Stimulated activated CD4-positive, alpha-beta T cell treated with anti-CD3 and anti-CD28 coated beads, Interleukin-2, amount 100 ng/mL, for 24 hours (primary cell): ENCODE measurements at places on chromosomes 16 and 17.

GRCh38 chr17:40460968-40461731 is 17.9 kb downstream of the IGFBP4 start:
- no peak for DNase-seq

DNA sequence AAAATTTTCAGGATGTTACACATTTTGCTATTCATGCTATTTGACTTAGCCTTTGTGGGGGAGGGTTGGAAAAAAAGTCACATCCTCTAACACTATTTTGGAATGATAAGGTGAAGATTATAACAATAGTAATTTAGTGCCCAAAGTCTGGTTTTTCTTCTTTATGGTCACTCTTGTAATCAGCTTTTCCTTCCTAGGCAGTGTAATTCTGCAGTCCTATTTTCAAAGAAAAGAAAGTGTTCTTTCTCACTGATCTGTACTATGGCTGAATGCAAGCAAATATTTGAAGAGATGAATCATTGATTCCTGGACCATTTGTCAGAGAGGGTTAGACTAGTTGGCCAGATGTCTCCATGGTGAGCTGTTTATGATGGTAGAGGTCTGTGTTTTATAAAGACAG is 8.4 kb downstream of the RSPRY1 start:
- no peak for DNase-seq

- DNase-seq, result no peak
Measured at GRCh38 chr17:67270416-67270815, 25.4 kb upstream of the HELZ start.

DNA sequence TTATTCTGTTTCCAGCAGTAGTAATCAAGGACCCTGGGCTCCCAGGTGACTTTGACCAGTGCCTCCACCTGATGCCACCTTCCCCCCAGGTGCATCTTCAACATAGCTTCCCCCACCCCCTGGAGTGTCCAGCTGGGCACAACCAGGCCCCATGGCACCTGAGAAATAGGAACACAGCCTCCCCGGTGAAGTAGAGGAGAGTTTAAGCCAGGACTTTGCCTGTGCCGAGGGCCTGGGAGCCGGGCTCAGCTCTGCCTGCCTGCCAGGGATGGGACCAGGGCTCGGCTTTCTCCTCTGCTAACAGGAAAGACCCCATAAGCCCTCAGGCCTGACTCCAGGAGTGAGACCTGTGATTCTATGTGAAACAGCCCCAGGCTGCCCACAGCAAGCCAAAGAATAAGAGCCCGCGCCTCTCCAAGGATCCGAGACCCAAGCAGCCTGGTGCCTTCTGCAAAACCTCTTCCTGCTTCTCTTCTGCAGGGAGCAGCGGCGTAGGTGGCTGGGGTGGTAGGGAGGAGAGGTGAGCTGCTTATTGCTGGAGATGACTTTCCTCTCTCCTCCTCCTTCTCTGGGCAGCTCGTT is 16.4 kb upstream of the RBFOX3 start:
- DNase-seq, result no peak

DNA sequence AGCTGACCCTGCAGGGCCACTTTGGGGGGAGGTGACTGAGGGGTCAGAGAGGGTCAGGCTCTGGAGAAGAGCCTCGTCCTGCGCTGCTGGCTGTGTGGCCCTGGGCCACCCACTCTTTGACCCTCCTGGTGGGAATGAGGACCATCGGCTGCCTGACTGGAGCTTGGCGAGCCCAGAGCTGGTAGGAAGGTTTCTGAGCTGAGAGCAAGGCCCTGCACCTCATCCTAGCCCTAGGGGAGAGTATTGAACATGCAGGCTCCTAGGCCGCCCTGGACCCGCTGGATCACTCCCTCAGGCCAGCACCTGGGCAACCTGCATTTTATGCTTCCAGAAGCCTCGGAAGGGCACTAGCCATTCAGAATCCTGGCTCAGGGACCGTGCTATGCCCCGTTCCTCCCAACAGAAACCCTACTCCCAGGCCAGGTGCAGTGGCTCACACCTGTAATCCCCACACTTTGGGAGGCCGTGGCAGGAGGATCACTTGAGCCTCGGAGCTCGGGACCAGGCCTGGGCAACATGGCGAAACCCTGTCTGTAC is 14.5 kb downstream of the MAP2K3 start:
- DNase-seq, result no peak

DNA sequence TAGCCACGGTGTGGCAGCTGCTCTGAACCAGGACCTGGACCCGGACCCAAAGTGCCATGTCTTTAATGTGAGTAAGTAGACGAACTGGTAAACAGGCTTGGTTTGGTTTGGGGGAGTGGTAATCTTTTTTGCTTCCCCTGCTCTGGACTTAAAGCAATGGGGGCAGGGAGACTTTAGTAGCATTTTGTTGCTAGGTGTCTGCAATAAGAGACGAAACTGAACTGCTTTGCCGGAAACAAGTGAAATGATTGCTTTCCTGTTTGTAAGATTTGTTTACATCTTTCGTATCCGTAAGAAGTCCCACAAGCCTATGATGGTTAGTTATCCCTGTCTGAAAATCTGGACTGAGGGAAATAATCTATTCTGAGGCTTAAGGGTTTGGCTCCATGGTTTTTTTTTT is 21.5 kb downstream of the PRCD start:
- no peak for DNase-seq

GRCh38 chr17:17849147-17849820 is 12.5 kb upstream of the SREBF1 start:
- DNase-seq, result peak; percentile 83

- DNase-seq, result no peak
Measured at GRCh38 chr17:49292901-49293300, 62.3 kb upstream of the PHOSPHO1 start.

DNA sequence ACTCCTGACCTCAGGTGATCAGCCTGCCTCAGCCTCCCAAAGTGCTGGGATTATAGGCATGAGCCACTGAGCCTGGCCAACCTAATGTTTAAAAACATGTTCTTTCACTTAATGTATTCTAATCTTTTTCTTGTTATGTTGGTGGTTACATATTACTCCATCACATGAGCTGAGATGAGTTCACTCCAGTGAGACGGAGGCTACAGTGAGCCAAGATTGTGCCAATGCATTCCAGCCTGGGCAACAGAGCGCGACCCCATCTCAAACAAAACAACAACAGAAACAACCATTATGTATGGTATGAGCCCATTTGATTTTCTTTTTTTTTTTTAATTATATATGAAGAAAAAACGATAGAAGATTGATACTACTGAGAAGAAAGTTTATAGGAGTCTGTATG is 39.6 kb downstream of the SLC39A11 start:
- DNase-seq, result no peak

- no peak for DNase-seq
Measured at GRCh38 chr17:7095625-7096024, 15.6 kb upstream of the CLEC10A start.

DNA sequence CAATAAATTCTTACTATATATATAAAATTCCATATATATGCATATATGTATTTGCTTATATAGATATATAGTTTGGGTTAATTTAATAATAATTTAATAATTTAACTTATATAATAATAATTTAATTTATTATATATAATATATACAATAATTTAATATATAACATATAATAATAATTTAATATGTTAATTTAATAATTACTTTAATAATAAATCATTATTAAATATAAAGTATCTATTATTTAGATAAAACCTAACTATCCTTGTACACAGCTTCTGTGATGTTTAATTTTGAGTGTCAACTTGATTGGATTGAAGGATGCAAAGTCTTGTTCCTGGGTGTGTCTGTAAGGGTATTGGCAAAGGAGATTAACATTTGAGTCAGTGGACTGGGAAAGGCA is 40.6 kb upstream of the CDH13 start:
- no peak for DNase-seq

GRCh38 chr16:31460582-31461002 is 1.3 kb downstream of the ARMC5 start:
- no peak for DNase-seq

DNA sequence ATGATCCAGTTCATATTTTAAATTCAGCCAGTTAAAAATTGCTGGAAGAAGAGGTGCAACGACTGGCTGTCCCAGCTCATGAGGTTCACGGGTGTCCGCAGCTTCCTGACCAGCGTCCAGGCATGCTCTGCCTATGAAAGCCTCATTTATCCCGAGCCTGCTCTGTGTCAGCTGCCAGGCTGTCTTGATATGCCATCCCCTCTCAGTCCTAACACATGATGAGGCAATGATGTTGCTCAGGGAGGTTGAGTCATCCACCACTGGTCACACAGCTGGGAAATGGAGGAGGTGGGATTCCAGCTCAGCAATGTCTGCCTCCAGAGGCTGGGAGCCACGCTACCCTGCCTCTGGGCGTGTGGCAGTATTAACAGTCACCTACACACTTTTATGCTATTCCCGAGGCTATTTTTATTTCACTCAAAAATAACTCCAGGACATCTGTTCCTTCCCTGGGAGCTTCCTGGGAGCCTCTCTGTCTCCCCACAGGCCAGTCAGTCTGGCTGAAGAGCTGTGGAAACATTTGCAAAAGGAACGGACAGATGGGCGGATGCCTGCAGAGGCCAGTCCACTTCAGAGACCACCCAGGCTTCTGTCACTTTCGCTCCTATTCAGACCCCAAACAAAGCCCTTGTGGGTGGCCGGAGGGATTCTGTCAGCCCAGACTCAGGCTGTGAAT is 22.5 kb downstream of the RAB11FIP4 start:
- no peak for DNase-seq

- peak; percentile 94 for DNase-seq
Measured at GRCh38 chr17:36948717-36949460, at the start of gene AATF. Gene AATF, plus strand, starts transcription at chr17:36948954. Its CDS starts 172 bp downstream, at chr17:36949126.

- no peak for DNase-seq
Measured at GRCh38 chr16:69725480-69726312, 664 bp downstream of the NQO1 start.

GRCh38 chr16:65731833-65732232 is 610.0 kb upstream of the CDH11 start:
- no peak for DNase-seq

DNA sequence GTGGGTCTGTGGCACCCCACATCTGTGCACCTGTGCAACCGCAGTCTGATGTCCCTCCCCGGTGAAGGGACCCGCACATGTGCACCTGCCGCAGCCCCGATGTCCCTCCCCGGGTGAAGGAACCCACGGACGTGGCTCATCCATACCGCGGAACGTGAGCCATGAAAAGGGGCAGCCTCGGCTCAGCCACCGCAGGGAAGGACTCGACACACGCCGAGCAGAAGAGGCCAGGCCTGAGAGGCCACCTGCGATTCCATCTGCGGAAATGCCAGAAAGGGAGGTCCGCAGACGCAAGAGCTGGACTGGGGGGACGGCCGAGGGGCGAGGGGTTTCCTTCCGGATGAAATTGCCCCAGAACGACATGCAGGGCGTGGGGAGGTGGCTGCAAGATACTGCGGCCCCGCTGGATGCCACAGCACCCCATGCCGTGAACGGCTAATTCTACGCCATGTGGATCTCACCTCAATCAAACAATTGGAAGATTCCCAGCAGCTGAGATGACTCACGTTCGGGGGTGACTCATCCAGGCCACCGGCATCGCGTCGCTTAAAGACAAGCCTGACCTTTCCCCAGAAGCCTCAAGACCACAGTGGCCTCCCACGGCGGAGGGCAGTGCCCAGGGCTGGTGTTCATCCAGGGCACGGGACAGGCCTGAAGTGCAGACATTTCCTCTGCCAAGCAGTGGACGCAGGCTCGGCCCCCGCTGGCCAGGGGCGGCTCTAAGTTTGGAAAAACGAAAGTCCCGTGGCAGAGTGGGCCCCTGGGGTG is 21.0 kb downstream of the SOX8 start:
- peak; percentile 87 for DNase-seq

- no peak for DNase-seq
Measured at GRCh38 chr17:76440751-76441362, 12.1 kb downstream of the UBE2O start.

DNA sequence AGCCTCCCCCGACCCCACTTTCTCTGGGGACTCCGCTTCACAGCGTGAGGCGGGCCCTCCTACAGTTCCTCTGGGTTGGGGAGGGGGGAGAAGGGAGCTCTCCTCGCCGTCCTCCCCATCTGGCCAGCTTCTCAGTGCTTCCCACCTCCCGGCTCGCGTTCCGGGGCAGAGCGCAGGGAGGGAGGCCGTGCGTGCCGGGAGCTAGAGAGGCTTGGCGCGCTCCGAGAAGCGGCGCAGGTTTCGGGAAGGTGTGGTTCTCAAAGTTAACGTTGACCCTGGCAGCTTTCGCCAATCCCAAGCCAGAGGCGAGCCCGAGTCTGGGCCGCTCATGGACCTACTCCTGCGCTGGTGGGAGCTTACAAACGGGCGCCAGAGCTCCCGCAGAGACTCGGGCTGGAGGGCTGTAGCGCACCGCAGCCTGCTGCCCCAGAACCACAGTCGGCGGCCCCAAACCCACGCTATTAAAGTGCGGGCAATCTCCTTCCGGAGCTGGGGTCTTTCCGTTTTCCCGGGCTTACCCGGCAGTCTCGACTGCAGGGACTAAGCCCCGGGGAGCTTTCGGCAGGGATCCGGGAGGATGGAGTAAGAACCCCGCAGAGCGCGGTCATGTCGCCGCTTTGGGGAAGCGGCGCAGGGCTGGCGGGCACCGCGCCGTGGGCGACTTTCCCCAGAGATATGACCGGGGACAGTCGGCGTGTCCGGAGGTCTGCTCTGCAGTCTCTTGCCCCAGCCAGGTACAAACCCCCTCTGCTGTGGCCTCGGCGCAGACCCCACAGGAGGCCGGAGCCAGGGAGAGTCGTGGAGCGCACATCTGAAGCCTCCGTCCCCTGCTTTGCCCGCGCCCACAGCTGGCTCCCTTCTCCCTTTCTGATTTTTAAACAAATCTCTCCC is 787 bp downstream of the CDH11 start:
- no peak for DNase-seq

DNA sequence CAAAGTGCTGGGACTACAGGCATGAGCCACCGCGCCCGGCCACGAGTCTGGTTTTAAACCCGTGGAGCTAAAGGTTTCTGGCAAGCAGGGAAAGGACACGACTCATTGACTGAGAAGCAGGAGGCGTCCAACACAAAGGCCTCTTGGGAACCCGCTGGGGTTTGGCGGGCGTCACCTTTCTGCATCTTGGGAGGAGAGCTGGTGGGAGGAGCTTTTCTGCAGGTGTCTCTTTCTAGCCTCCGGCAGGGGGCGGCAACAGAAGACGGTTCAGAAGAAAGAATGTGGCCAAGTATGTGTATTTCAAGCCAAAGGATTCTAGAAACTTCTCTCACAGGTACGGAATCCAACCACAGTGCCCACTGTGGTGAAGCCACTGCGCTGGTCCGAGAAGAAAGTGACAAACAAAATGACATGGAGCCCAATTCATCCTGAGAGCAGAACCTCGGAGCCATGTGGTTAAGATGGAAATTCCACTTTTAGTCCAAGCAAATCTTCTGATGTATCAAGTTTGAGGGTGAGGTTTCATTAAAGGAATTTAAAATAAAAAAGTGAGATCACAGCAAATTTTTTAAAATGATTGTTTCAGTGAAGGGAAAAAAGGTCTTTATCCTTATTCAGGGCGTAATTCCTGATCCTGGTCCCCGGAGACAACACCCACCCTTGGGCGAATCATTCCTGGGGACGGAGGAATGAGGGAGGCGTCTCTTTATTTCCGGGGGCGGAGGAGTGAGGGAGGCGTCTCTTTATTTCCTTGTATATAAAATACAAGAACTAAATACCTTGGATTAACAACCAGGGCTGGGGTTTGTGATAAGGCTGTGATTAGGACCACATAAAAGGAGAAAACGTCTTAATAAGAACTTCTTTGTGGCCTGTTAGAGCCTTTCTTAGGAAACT is 97.6 kb downstream of the MRM3 start:
- peak; percentile 69 for DNase-seq
